NCI-H524 treated with DMSO at 0.1 percent for 48 hours (cell line): ENCODE measurements at places on chromosomes 6 and 20.

- DNase-seq = no peak
Observed at GRCh38 chr20:42678895-42679294, 510.8 kb downstream of the PTPRT start.

DNA sequence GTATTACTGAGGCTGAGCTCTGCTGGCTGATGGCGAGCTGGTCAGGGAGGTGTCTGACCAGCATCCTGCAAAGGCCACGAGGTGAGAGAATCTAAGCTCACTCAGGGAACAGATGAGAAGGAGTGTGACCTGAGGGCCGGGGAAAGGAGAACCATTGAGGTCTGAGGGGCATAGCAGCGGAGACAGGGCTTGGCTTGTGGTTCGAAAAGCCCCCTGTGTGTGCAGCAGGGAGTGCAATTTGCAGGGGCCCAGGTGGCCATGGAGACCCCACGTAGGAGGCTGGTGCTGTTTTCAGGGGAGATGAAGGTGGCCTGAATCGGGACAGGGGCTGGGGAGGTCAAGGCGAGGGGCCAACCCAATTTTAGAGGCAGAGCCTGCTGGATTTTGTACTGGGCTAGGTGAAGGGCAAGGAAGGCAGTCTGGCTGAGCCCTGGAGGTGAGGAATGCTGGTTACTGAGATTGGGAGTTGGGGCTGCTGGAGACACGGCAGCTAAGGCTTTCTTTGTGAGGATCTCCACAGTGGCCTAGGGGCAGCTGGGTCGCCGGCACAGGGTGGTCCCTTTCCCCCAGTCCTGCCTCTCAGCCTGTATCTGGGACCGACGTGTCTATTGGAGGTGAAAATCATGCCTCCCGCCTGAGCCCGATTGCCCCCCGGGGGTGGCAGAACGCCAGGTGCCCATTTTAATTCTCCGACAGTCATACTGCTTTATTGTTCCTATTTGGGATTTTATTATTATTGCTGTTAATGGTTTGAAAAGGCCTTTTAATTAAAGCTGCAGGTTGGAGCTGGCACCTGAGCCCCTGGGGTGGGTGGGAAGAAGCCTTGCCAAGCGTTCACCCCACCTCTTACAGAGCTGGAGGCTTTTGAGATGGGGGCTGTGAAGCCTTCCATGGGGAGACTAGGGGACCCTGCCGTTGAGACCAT lies 28.4 kb downstream of the DLGAP4 start:
- no peak for DNase-seq

DNA sequence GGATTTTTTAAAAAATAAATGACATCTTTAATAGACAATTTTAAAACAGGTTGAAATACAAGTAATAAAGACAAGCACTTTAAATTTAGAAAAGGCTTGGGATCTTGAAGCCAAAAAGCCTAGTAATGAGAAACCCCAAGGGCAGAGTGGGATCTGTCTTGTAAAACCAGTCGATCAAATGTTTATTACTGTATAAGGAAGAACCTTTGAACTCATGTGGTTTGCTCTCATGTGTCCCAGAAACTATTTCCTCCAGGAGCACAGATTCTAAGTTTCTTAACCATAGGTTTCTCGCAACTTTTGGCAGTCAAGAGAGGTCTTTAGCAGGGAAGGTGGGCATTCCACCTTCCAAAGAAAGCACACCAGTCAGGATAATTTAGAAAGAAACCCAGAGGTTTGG lies 541.7 kb upstream of the BTBD3 start:
- no peak for DNase-seq

DNA sequence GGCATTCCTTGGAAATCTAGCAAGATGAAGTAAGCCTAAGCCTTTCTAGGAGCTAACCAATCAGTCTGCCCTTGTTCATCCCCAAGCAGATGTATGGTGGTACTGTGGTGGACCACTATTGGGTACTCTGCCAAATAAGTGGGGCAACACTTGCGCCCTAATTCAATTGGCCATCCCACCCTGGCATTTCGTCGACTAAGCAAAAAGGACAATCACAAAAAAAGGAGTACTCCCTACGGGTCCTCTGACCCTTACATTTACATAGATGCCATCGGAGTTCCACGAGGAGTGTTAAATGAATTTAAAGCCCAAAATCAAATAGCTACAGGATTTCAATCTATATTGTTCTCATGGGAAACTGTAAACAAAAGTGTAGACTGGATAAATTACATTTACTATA lies 19.5 kb downstream of the CHD6 start:
- DNase-seq = no peak

DNA sequence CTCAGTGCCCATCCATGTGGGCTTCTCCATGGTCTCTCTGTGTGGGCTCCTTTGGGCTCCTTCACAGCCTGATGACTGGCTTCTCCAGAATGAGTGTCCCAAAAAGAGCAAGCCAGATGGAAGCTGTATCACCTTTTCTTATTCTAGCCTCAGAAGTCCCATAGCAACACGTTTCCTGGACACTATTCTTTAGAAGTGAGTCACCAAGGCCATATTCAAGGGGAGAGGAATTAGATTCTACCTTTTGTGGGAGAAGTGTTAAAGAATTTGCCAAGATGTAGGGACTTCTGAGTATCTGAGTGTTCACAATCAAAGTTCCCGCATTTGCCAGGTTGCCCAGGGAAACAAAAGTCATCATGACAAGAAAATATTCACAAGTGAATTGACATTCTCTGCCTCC lies 20.7 kb upstream of the TBC1D22B start:
- DNase-seq = no peak

- no peak for DNase-seq
Observed at GRCh38 chr6:90135667-90136066, 161.0 kb downstream of the BACH2 start.

DNA sequence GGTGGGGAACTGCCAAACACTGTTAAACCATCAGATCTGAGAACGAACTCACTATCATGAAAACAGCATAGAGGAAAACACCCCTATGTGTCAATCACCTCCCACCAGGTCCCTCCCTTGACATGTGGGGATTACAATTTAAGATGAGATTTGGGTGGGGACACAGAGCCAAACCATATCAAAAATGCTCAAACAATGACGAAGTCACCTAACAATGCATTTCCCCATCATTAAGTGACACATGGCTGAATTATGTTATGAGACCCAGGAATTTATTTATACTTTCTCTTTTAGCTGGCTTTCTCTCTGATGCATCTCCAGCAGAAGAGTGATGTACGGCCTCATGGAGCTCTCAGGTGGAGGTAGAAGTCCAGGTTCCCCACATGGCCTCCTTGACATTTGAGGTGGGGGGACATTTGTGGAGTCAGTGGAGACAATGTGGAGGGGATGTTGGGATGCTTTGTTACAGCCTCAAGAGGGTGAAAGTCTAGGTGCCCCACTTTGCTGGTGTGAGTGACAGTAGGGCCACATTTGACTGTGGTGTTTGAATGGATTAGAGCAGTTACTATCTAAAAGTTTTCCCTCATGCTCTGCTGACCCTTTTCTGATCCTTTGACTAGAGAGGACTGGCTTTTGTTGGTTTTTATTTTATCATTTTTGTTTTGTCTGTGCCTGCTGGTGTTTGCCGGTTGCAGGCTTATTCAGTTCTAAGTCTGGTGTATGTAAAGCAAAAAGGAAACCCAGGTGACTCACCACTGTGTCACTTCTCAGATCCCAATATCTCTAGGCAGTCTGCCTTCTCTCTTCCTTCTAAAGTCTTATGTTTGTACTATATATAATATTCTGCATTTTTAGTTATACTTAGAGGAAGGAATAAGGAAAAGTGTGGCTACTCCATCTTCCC lies 18.5 kb upstream of the DCBLD1 start:
- DNase-seq = no peak

DNA sequence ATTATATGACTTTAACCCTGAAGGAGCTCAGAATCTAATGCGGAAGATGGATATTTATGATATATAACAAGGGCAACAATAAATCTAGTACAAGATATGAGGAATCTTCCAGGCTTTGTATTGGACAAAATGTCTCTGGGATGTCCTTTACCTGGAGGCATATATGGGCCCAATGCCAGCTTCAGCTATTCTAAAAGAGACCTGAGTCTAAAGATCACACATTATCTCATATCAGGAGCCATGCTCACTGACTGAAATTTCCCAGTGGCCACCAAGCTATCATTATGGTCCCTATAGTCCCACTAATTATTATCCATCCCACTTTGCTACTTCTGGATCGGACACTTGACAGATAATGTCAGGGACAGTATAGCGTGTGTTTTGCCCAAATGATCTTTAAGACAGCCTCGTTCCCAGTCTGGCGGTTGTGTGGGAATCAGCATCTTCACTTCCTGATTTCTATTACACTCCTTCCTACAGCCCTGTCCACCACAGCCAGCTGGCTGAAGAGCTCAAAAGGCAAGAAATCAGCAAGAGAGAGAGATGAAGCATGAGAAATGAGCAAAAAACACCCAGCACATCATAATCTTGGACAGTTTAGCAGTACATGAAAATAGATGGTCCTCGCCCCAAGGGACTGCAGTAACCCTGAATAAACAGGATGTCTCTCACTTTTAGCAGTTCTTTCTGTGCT lies 34.9 kb downstream of the KLHL31 start:
- DNase-seq = no peak

DNA sequence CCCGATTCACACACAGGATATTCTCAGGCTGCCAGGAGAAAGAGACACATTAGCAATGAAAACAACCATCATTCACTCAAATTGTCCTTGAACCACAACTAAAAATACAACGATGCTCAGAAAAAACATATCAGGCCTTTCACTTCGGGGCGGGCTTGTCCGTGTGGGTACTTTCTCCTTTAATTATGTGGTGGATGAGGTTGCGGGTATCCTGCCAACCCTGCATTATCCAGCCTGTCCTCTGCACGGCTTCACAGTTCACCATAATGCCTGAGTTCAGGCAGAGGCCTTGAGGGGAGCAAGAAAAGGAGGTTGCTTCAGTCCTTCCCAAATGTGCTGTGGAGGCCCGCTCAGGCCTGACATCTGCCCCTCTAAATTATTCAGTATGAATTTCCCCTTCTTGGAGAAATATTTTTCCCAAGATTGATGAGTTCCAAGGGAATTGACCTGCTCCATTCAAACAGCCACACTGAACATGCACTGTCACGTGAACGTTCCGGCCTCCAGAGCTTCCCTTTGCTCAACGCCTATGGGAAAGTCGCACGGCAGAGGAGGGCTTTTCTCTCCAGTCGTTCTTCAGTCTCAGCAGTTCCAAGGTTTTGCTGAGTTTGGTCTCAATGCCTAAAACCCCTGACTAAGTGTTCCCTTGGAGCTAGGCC lies 70.3 kb downstream of the MYLK4 start:
- DNase-seq = no peak

DNA sequence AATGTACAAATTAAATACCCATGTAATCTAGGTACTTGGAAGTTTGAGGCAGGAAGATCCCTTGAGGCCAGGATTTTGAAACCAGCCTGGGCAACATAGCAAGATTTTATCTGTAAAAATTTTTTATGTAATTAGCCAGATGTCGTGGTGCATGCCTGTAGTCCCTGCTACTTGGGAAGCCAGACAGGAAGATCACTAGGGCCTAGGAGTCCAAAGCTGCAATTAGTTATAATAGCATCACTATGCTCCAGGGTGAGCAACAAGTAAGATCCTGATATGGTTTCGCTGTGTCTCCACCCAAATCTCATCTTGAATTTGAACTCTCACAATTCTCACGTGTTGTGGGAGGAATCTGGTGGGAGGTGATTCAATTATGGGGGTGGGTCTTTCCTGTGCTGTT lies 535.8 kb downstream of the TENT5A start:
- DNase-seq = no peak

- no peak for DNase-seq
Observed at GRCh38 chr20:36261389-36262105, 25.3 kb downstream of the AAR2 start.

DNA sequence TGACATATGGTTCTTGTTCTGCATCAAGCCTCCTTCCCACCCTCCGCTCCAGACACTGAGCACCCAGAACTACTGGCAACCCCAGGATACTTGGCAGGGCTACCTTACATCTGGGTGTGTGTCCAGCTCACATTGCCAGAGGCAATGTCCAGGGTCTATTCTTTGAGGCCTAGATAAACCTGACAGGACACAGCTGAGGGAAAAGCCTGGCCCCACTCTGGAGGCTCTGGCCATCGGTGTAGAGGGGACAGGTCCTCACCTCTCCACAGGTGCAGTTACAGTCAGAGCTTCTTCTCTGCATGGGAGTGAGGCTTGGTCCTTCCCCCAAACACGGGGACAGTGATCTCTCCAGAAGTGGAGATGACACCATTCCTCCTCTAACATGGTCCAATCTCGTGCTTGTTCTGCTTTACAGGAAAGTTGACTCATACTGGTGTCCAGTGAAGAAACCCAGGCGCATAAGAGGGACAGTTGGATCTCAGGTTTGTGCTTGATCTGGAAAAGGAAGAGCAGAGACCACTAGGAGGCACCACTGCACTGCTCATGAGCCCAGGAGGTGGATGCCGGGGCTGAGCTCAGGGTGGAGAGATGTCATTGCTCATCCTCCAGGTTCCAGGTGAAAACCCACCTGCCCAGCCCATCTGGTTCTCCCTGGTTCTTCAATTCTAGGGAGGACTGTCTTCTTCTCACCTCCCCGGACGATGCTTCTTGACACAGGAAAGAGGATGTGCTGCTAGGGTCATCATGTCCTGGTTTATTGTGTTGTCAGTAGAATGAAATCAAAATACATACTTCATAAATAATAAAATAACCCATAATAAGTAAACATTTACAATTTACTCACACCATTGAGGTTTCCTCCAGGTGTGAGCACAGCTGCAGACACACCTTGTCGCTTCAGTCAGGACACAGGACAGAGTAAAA lies 14.7 kb downstream of the HLA-F start:
- DNase-seq = no peak

DNA sequence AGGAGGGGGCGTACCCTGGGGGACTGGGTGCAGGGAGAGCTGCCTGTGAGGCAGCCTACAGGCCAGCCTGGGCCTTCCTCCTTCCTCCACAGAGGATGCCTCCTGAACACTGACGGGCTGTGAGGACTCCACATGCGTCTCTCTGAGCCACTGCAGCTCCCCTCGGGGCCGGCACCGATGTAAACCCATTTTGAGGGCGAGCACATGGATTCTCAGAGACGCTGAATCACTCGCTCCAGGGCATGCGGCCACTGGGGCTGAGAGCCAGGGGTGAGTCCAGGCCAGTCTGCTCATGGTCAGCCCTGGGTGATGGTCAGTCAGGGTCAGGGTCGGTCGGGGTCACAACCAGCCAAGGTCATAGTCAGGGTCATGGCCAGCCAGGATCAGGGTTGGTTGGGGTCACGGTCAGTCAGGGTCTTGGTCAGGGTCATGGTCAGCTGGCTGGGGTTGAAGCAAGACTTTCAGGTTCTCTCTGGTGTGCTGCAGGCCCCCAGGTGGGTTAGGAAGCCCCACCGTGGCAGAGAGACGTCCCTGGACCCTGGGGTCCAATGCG lies 14.7 kb upstream of the RBBP8NL start:
- no peak for DNase-seq

GRCh38 chr6:44537306-44538049 lies 150.0 kb downstream of the CDC5L start:
- no peak for DNase-seq

DNA sequence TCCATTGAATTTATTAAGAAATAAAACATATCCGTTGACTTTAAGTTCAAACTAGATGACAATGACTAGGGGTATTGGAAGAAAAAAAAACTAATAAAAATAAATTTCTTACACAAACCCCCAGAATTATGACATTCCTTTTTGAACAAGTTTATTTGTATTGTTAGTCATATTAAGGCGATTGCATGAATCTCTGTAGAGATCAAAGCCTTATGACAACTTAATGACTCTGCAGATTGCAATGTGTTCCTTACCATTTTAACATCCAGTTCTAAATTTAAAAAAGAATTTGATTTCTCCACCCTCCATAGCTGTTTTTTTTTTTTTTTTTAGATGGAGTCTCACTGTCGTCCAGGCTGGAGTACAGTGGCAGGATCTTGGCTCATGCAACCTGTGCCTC lies 189.8 kb upstream of the CEP162 start:
- DNase-seq = no peak
